Activated CD8-positive, alpha-beta T cell treated with anti-CD3 and anti-CD28 coated beads for 36 hours (primary cell): ENCODE measurements at places on chromosomes 12 and 14. TPM values are rescaled to one million over a fixed set of nuclear protein-coding genes. Genes with fewer than 3 reads are reported as not detected.

RNASE1 gene
- total RNA-seq: not detected

PLEKHD1 gene
- total RNA-seq: not detected

PLEKHH1 gene
- total RNA-seq: 4.8 TPM

ADCY6 gene
- total RNA-seq: not detected

LRRC43 gene
- total RNA-seq: not detected

SIX6 gene
- total RNA-seq: not detected

SERPINA12 gene
- total RNA-seq: not detected

GNB3 gene
- total RNA-seq: 1.1 TPM

TBX5 gene
- total RNA-seq: not detected

MTA1 gene
- total RNA-seq: 140 TPM

CLEC9A gene
- total RNA-seq: not detected

DACT1 gene
- total RNA-seq: 2.0 TPM

GRCh38 chr14:97077687-97078086, 280.5 kb downstream of the VRK1 start:
- DNase-seq: peak; percentile 13

DNA sequence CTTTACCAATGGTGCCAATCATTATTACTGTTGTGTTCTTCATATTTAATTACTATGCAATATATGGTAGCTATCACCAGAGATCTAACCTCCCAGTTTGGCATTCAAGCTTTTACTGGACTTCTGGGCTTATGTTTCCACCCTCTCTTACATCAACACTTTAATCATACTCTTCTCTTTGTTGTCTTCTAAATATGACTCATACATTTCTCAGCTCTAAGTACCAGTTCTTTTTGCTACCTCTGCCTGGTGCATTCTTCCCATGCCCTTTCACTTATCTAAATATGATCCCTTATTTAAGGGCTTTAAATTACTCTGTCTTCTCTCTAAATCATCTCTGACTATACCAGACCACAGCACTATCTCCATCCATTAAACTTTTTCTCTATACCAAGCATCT, 246.1 kb upstream of the CCDC196 start:
- no peak for DNase-seq

DNA sequence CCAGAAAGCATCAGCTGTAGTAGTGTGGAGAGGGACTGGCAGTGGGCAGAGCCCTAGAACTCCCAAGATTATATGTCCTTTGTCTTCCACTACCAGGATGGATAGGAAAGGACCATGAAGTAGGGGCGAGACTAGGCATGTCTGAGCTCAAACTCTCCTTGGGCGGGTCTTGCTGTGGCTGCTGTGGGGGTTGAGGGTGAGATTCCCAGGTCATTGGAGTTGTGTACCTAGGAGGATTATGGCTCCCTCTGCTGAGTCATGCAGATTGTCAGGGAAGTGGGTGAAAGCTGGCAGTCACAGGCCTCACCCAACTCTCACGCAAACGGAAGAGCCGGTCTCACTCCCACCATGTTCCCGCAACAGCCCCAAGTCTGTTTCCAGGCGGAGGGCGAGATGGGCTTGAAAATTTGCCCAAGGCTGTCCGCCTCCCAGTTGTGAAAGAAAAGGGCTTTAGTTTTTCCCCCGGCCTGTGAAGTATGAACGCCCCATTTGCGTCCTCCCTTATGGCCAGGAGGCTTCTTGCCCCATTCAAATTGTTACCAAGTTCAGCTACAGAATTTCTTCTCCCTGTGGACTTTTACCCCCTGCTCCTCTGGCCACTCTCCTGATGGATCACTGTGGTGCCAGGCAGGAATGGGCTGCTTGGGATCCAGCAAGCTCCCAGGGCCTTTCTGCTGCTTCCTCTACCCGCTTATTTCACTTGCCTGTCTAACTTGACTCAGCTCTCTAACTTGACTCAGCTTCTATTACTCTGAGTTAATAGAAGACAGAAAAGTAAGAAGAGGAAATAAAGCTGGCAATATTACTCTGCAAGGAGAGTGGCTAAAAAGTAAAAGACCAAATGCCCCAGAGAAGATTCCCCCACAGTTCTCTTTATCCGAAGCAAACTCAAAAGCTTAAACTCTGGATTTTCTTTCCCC, 159.3 kb downstream of the SLC2A13 start:
- no peak for DNase-seq

- DNase-seq: peak; percentile 83
These were observed 61.8 kb downstream of the GLT1D1 start for GRCh38 chr12:128914908-128915563.

DNA sequence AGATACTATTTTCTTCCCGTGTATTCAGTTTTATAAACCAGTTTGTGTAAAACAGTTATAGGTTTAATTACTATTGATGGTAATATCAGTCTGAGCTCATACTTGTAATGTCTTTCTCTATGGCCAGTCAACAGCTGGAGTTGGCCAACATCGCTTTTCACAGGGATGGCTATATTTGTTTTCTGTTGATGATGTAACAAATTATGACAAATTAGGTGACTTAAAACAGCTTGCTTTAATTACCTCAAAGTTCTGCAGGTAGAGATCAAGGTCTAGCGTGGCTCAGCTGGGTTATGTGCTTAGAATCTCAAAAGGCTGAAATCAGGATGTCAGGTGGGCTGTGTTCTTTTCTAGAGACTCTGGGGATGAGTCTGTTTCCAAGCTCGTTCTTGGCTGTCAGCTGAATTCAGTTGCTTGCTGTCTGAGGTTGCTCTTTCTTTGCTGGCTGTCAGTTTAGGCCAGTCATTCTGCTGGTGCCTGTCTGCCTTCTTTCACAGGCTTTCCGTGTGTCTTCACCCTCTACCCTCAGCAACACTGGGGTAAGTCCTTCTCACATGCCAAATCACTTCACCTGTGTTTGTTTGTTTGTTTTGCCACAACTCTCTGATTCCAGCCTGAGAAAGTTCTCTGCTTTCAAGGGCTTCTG, 370.2 kb upstream of the E2F7 start:
- DNase-seq: no peak

DNA sequence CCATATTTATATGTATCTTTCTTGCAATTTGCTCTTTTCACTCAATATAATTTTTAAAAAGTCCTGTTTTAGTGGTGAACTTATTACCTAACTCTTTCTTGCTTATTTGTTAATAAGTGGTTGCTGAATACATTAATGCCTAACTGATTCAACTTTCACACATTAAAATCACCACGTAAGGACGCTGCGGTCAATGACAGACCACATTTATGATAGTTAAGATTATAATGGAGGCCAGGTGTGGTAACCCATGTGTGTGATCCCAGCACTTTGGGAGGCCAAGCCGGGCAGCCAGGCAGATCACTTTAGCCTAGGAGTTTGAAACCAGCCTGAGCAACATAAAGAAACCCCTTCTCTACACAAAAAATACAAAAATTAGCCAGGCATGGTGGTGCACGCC, 37.0 kb downstream of the WDR89 start:
- DNase-seq: no peak

GRCh38 chr14:68475802-68476201, 317.1 kb downstream of the ZFP36L1 start:
- no peak for DNase-seq

DNA sequence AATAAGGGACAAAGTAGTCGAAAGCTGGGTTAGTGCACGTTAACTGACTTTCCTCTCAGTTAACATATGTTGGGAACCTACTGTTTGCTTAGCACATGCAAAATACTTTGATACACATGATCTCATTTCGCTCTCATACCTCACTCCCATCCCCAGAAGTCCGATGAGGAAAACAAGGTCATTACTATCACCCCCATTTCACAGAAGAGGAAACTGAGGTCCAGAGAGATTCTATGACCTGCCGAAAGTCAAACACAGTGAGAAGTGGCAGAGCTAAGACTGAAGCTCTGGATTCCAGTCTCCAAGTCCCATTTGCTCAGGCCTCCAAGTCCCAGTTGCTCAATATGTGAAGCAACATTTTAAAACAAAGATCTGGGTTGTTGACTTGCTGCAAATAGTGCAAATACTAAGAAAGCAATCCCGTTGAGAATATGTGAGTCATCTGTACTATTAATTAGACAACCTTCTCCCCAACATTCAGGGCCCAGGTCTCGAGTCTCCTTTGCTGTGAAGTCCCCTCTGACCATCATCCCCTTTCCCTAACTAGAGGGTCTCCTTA, 170.6 kb upstream of the PWP1 start:
- no peak for DNase-seq

- DNase-seq: peak; percentile 83
These were observed 16.0 kb upstream of the ENDOU start for GRCh38 chr12:47741340-47741703.

- no peak for DNase-seq
These were observed 117.6 kb upstream of the PLEKHG7 start for GRCh38 chr12:92585115-92585727.

DNA sequence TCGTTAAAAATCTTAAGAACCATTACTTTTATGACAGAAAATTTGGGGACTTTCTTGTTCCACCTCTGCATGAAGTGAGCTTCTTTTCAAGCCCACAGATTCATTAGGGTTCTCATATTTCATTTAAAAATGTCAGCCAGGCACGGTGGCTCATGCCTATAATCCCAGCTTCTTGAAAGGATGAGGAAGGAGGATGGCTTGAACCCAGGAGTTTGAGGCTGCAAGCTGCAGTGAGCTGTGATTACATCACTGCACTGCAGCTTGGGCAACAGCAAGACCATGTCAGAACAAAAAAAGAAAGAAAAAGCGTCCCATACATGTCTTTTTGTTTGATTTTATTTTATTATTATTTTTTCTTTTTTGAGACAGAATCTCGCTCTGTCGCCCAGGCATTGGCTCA, 43.4 kb upstream of the ATF1 start:
- no peak for DNase-seq

GRCh38 chr12:62808166-62808879, 126.6 kb downstream of the PPM1H start:
- DNase-seq: peak; percentile 61

GRCh38 chr12:2084553-2085296, 31.9 kb downstream of the CACNA1C start:
- DNase-seq: no peak

DNA sequence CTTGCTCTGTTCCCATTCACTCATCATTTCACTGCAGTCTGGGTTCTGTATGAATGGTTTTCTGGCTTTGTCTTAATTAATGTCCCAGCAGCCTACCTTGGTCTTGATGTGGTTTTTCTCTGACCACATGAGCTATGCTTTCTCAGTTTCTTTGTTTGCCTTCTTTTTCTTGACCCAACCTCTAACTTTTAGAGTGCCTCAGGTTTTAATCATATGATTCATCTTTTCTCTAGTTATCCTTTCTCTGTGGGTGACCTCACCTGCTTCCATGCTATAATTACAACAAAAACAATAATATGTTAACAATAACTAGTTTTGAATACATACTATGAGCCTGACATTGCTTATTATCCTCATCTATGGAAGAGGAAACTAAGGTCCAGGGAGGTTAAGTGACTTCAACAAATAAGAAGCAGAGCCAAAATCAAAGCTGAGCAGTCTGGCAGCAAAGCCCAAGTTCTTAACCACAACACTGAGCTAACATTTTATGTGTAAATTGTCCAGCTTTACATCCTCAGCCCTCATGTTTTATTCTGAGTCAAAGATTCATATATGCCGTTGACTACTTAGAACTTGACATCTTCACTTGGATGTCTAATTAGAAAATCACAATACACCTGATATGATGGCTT, 4.7 kb upstream of the EPYC start:
- DNase-seq: no peak

DNA sequence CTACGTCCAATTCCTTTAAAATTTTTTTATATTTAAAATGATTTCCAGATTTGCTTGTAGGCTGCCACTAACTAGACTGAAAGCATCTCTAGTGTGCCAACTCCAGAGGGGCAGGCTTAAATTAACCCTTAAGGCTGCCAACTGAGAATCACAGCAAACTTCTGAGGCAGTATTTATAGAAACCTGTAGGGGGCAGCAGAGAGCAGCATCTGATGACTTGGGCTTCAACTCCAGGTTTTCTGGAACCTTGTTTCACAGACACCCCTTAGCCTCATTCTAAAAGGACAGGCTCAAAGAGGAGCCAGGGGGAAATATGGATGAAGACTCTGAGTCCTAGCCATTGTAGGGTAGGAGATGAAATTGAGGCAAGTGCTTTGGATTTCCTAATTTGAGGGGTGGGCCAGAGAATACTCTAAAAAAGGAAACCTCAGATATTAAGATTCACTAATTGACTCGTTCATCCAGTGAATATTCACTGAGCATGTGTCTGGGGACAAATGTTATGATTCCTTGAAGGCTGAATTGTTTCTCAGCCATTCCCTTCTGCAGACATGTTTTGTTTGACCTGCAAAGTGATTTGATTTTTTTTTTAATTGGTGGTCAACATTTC, 63.3 kb upstream of the HSPB8 start:
- DNase-seq: peak; percentile 43

- DNase-seq: no peak
These were observed 3.1 kb downstream of the CEP170B start for GRCh38 chr14:104868060-104868740.

DNA sequence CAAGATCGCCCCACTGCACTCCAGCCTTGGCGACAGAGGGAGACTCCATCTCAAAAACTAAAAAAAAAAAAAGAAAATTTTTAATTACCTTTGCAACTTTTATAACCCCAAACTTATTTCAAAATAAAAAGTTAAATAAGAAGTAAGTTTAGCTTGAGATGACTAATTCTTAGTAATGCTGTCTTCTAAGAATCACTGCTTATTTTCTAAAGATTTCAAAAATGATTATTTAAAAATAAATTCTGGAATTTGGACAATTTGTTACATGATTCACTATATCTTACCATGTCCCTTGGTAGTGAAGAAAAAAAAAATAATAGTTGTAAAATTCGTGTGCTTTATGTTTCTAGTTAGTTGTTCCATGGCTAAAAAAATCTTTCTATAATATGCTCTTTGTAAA, 11.6 kb upstream of the HECTD1 start:
- no peak for DNase-seq

DNA sequence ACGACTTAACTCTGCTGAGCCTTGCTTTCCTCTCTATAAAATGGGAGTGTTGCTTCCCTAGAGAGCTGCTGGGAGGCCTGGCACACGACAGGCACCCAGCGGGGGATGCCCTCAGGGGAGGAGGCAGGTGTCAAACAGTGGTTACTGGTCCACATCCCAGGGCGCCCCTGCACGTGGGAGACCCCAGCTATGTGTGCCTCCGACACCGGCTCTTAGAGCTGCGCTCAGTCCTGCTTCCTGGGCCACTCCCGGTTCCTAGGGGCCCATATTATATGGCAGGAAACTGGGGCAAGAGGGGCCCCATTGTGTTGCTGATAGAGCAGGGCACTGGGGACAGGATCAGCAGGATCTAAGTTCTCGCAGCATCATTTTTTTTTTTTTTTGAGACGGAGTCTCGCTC, 47.3 kb downstream of the CHGA start:
- DNase-seq: no peak

- DNase-seq: no peak
These were observed 661.2 kb downstream of the SLC16A7 start for GRCh38 chr12:60257063-60257462.

GRCh38 chr14:92638904-92639303, 109.5 kb downstream of the LGMN start:
- no peak for DNase-seq

DNA sequence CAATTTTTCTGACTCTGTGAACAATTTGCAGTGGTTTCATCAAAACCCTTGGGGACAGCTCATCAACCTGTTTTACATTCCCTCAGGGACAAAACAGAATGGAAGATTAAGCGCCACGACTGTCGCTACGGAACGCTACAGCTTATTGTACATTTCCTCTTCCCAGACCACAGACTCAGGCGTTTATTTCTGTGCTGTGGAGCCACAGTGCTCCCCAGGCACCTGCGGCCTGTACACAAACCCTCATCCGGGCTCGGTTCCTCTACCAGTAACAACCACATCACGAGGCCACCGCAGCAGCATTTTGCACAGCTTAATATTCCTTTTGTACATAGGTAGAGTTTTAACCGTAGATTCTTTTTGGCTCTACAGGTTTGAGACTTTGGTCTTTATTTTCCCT, 397.4 kb upstream of the OR4E1 start:
- DNase-seq: peak; percentile 70

GRCh38 chr12:62247281-62248045, 12.7 kb upstream of the USP15 start:
- no peak for DNase-seq
